Cortex of kidney (tissue), 1 donor: ENCODE measurements at places on chromosomes 6 and 20.

DNA sequence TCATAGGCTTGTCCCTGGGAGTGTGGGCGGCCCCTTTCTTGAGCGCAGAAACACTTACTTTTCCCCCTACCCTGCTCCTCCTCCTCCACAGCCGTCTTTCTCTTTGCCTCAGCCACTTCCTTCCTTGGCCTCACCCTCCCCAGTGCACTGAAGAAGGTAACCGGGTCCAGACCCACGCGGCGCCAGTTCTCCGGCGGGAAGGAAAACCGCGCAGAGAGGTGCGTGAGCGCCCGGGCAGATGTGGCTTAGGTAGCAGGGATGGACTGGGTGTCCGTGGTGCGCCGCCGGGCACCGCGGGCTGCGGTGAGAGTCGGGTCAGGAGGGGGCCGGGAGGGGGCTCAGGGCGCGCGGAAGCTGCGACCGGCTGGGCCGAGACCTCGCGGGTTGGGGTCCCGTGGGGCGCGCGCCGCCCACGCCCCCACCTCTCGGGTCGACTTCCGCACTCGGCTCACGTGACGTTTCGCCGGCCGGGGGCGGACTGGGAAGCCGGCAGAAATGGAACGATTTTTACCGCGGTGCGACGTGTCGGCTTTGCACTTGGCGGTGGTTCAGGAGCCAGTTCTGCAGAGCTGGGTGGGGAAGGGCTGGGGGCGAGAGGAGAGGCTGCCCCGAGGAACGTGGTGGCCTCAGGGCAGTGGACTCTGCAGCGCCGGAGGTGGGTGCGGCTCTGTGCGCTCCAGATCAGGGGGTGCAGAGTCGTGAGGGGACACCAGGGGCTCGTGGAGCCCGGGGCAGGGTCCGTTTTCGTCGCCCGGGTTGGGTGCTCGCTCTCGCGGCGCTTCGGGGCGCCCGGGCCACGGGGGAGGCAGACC lies at the start of gene ABRACL:
ABRACL (plus strand) TSS at position 88 of the 812 bp plus-strand sequence. CDS start 5,416 bp downstream, outside the sequence.
- no peak for DNase-seq

DNA sequence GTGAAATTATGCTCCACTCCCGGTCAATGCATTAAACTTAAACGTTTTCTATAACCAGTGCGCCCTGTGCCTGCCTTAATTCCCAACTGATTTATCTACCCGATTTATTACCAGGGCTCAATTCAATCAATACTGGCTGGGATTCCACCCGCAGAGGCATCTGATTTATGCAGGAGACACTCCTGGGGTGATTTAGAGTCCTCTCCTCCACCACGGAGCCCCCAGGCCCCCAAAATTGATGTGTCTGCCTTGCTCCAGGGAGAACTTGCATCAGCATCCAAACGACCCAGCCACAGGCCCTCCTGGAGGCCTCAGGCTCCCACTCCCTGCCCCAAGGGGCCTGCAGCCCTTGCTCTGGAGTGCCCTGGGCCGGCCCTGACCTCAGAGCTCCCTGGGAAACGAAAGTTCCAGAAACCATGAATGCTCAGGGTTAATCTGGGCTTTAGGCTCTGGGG lies 29.5 kb downstream of the ANKRD60 start:
- no peak for DNase-seq

DNA sequence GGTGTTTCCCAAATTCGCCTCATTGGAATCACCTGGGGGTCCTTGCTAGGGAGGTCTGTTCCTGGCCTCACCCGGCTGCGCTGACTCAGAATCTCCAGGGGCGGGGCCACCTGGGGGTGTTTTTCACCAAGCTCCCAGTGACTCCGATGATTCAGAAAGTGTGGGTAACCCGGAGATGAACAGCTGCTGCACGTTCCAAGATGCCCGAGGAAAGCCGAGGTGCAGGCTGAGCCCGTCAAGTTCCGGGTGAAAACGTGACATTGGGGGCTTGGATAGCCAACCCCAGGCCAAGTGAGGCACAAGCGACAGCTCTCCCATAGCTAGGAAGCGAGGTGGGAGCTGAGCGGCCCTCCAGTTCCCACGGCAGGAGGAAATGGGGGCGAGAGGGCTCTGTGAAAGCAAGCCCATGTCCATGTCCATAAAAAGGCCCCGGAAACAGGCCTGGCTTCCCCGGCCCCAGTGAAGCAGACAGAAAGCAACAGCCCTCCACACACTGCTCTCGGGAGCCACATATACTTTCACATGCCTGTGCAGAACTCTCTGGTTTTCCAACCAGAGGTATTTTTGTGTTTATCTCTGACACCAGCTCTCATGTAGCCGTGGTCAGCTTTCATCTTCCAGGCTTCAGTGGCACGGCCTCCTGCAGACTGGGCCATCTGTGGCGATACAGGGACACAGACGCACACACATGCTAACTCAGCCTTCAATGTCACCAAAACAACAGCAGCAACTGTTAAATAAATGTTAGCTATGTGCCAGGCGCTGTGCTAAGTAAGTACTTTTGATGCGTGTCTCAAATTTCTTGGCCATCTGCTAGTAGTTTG lies 90.7 kb upstream of the CCDC28A start:
- no peak for DNase-seq

DNA sequence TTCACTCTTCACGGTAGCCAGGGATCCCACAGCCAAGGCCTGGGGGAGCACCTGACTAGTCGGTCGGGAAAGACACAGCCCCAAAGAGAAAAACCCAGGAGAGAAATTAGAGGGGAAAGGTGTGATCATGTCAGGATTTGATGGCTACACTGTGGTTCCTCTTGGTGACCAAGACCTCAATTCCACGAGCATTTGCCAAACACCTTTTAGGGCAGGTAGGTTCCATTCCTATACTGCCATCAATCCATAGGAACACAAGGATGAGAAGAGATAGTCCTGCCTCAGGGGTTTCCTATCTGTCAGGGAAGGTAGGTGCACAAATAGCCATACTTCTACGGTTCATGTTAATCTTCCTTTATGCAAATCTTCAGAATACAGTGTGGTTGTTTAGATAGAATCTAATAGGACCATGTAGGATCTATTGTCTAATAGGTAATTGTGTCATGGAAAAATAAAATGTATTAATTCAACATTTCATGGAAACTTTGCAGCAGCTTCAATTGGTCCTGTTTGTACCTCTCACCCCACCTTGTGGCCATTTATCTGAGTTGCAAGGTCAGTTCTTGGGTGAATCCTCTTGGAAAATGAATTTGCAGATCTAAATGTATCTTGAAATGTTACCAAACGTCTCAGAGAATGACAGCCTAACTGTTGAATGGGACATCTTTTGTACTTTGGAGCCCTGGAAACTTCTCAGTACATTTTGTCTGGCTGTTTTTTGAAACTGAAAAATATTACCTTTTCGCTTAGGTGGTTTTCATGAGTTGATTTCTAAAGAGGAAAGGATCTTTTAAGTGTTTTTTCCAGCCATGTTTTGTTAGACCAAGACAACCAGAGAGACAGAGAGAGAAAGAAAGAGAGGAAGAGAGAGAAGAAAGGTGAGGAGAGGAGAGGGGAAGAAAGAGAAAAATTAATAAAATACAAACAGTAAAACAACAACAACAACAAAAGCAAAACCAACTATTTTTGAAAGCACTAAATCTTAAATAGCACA lies 33.7 kb upstream of the IYD start:
- DNase-seq: no peak

- no peak for DNase-seq
Measured at GRCh38 chr6:159229651-159230051, 60.5 kb downstream of the FNDC1 start.

GRCh38 chr6:131519670-131520436 lies 53.2 kb upstream of the ARG1 start:
- no peak for DNase-seq

- no peak for DNase-seq
Measured at GRCh38 chr20:63957690-63958441, 1.6 kb upstream of the UCKL1 start.

DNA sequence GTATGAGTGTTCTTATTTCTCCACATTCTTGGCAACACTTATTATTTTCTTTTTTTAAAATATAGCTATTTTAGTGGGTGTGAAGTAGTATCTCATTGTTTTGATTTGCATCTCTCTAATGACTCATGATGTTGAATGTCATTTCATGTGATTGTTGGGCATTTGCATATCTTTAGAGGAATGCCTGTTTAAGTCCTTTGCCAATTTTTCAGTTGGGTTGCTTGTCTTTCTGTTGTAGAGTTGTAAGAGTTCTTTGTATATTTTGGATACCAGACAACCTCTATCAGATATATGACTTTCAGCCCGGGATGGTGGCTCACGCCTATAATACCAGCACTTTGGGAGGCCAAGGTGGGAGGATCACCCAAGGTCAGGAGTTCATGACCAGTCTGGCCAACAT lies 5.1 kb upstream of the POPDC3 start:
- no peak for DNase-seq

DNA sequence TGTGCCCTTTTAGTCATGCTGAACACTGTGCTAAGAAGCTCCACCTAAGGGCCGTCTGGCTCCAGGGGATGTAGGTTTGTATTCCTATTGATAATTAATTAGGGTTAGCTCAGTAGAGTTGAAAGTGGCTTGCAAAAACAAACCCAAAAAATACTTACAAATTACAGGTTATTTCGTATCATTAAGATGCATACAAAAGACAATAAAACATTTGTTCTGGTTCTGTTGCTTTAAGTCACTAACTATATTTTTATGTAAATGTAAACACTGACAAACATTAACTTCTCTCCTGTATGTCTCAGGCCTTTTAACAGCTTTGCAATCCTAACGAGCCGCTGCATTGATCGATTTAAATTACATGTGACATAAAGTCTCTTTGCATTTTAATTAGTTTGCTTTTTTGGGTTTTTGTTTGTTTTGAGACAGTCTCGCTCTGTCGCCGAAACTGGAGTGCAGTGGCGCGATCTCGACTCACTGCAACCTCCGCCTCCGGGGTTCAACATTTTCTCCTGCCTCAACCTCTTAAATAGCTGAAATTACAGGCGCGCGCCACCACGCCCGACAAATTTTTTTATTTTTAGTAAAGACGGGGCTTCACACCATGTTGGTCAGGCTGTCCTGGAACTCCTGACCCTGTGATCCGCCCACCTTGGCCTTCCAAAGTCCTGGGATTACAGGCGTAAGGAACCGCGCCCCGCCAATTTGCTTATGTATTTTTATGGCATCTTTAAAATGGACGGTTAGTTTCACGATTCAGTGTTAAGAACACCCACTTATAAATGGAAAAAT lies 110.9 kb downstream of the HFE start:
- DNase-seq: no peak

GRCh38 chr20:57620999-57621398 lies 773 bp upstream of the ZBP1 start:
- DNase-seq: no peak

DNA sequence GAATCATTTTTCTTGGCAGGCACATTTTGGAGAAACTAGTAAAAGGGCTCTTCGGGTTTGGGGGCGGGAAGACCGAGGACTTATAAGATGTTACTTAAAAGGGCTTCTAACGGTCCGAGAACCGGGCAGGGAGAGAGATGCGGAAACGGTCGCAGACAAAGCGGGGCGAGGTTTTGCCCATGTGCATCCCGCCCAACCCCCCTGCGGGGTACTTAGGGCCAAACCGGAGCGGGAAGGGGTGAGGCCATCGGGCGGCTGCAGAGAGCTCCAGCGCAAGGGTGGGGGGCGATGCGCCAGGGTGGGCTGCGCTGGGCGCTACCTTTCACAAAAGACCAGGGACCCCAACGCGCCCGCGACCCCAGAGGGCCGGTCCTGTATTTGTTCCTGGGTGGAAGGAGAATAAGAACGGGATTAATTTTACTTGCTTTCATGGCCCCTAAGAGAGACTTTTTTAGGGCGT lies 616 bp downstream of the TUBB start:
- no peak for DNase-seq

- no peak for DNase-seq
Measured at GRCh38 chr20:6055981-6056569, 2.2 kb upstream of the LRRN4 start.

DNA sequence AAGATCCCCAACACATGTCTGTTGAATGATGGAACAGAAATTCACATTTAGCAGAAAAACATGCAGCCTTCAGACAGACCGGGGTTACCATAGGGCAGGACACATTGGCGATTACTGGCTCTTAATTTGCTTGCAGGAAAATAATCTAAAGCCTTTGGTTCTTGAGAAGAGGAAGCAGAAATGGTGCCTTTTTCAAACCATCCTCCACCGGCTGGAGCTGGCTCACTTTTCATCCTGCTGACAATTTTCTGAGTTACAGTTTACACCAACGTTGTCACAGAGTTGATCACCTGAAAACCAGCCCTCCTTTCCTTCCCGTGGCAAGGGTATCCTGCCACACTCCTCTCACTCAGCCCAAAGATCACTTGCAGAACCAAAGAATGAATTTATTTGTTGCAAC lies 32.6 kb downstream of the SF3B5 start:
- DNase-seq: no peak

GRCh38 chr6:65988006-65988405 lies 281.0 kb upstream of the EYS start:
- no peak for DNase-seq

- no peak for DNase-seq
Measured at GRCh38 chr20:40313730-40314129, 375.3 kb downstream of the MAFB start.

GRCh38 chr6:153312634-153313033 lies 181.6 kb upstream of the RGS17 start:
- no peak for DNase-seq

- no peak for DNase-seq
Measured at GRCh38 chr20:51492167-51493092, 50.1 kb downstream of the NFATC2 start.

- no peak for DNase-seq
Measured at GRCh38 chr6:121319112-121319553, 15.1 kb downstream of the TBC1D32 start.

- no peak for DNase-seq
Measured at GRCh38 chr20:44723798-44724362, 8.7 kb downstream of the CCN5 start.

DNA sequence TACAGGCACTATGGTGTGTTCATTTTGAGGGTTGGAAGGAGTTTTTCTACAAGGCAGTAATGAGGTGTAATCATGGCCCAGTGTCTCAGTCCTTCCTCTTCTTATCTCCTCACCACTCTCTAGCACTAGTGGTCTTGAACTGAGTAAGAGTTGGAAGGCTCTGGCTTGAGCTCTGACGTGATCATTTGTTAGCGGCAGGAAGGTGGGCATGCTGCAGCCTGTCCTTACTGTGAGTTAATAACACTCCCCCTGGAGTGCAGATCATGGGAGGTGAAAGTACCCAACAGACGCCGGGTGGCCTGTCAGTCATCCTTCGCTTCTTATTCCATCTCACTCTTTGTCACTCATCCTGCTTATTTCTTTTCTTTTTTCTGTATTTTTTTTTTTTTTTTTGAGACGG lies 356.9 kb downstream of the CDKAL1 start:
- DNase-seq: no peak

DNA sequence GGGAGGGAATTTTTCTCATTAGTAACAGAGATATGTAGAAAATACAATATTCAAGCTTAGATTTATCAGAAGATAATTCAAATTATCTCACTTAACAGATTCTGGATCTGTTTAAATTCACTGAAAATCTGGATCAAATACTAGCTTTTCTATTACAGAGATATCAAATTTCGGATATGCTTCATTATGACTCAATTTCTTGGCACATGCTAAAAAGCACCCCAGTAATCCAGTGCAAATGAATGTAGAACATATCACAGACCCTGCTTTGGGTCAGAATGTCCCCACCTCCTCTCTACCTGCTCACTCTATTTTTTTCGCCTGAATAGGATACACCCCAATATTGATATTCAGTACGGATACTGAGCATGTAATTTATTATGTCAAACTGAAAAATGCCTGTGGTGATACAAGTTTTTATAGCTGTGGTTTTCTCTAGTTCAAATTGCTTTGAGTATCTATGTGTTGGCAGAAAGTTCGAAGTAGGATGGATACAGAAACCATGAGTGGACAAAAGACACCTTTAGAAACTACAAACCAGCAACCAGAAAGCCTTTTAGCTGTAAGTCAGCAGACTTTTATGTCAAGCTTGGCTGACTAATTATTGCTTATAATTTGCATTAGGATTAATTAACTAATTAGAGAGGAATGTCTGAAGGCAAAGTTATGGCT lies 290.0 kb downstream of the TFAP2B start:
- no peak for DNase-seq
